ENCODE measurements at places on chromosomes 2 and 18.

DNA sequence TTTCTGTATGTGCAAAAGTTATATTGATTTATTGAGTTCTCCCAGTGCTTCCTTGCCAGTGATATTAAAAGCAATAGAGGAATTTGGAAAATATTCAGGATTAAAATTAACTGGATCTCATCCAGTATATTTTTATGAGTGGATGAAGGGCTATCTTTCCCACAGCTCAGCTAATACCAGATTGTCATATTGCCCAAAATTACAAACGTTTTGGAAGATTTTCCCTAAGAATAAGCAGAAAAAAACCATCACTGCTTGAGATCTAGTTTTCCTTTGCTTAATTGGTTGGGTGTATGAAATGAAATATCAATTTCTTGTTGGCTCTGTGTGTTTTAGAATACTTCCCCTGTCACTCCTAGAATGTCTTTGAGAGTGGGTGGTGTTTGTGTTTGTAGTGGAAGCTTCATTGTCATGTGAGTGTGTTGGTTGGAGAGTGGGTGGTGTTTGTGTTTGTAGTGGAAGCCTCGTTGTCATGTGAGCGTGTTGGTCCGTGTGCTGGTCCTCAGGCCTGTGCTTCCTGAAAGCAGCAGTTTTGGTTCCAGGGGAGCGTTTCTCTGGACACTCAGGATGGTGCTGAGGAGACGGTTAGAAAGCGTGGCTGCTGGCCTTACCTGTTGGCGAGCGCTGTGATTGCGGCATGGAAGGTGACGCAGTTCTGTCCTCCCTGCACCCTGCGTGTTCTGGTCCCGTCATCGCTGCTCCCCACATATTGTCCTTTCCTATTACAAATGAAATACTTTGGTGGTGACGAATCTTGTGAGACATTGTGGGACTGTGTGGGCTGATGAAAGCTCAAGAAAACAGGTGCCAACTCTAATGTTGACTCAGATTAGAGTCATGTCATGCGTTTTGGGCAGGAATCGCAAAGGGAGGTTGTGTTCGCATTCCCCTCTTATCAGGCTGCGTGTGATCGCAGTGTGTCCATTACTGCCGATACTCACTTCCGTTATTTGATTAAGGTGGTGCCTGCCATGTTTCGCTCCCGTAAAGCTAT, 12.4 kb downstream of the ASB1 start:
- DNase-seq, result no peak

GRCh38 chr18:45518311-45519155, 96.7 kb upstream of the SLC14A2 start:
- DNase-seq, result no peak

- no peak for DNase-seq
Observed at GRCh38 chr2:229748950-229749349, 34.6 kb upstream of the DNER start.

- no peak for DNase-seq
Observed at GRCh38 chr2:241061275-241061674, 40.8 kb downstream of the MTERF4 start.

DNA sequence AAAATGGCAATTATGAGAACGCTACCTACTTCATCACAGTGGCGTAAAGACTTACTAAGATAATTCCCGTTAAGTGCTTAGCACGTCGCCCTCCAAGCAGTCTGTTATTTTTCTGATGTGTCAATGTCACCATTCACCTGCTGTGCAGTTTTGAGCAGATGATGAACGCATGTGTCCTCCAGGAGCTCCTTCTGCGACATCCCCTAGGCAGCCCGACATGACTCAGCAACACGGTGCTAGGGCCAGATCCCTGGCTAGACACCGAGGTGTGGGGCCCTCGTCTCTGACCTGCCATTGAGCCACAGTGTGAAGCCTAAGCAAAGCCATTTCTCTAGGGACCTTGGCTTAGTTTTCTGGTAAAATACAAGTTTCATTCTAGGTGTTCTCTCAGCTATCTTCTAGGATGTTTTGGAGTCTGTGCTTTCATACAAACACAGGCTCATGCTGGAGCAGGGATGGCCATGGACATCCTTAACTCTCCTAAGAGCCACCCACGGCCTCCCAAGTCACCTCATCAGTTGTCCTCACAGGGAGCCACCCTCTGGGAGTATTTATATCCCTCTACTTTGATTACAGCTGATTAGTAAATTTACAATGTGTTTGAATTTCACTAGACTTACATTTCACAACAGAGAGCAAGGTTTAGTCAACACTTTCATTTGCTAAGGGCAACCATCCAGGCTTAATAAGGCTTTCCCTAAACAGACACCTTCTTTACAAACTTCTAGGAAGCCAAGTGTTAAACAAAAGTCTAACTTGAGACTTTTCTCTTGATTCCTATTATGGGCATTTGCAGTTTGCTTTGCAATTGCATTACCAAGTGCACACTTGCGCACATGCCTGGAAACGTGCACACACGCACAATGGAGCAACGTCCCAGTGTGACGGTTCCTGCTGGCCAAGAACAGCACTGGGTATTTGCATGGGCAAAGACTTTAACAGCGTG, 376.8 kb upstream of the ID2 start:
- no peak for DNase-seq

DNA sequence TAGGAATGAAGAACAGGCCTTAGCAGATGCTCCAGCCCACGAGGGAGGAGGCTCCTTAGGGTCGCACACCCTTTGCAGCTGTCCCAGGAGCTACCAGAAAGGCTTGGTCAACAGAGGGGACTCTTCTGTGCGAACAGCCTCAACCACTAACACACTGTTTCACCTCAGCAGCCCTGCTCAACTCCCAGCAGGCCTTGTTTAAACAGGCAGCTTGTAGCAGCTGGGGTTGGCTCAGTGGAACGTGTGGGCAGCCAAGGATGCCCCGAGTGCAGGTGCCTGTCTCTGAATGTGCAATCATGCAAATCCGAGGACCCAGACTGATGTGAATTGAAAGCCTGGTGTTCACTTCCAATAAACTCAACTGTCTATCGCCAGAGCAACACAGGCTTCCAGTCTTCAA, 88.7 kb upstream of the CXCR4 start:
- DNase-seq, result peak; percentile 54

- DNase-seq, result no peak
Observed at GRCh38 chr2:206083602-206084438, 2.2 kb downstream of the INO80D start.

DNA sequence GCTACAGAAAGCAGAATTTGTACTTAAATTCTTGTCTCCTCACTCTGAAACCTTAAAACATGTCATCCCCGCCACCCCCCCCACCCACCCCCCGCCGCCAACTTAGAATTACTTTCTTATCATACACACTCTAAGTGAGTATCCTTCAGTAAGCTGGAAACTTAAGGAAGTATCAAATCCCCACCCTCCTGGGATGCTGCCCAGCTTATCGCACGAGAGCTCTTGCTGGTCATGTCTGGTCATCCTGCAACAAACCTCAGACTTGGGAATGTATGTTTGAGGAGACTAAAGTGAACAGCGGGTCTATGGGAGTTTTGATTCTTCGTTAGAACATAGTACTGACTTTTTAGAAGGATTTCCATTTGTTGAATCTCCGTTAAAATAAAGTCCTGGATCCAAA, 203.3 kb downstream of the PTGR3 start:
- no peak for DNase-seq

DNA sequence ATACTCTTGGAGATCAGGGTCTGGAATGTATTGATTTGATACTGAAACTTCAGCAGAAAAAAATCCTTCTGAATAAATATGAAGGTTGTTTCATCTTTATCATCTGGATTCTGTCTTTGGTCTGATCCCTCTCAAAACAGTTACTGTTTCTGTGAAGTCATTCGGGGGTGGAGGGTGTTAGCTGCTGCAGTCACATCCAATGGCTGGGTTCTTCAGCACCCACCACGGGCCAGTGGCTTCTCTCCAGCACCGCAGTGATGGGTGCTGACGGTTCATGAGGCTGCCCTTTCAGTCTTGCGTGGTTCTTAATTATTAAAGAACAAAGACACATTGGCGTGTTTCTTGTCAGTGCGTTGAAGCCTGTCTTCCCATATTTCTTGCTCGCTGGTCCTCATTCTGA, 148.0 kb downstream of the LDLRAD4 start:
- no peak for DNase-seq

GRCh38 chr2:48435909-48436308, 94.0 kb upstream of the STON1 start:
- DNase-seq, result no peak

DNA sequence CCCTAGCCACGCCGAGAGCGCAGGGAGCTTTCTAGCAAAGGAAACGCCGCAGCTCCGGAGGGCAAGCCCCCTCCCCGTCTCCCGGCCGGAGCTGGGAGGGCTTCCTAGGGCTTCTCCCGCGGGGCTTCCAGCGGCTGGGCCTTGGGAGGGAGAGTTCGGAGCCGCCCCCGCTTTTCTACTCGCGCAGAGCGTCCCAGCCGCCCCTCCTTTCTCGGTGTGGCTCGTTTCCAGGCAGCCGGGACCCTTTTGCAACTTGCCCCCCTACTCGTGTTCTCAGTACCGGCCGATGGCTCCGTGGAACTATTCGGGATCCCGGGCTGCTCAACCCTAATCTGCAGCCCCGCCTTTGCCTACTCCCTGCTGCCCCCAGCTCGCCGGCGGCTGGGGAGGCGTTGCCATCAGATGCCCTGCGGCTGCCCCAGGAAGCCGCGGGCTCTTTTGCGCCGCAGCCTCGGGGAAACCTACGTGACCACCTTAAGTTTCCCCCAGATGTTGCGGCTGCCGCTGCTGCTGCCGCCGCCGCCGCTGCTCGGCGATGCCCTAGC, 1.5 kb upstream of the NR4A2 start:
- peak; percentile 68 for DNase-seq

DNA sequence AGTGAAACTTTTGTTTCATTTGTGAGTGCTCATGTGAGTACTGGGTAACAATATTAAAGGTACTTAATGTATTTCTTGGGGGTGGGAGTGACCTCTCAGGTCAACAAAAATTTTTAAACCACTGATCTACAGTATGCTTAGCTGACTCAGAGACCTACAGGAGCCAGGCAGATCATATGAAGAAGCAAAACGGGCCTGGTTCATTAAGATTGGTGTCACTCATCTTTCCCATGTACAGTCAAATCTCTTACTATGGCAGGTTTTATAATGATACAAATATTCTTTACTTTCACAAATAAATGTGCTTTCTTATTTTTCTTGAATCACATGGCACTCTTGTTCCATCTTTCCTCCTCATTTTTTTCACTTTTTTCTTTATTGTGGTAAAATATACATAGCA, 7.7 kb upstream of the TMSB10 start:
- DNase-seq, result no peak

DNA sequence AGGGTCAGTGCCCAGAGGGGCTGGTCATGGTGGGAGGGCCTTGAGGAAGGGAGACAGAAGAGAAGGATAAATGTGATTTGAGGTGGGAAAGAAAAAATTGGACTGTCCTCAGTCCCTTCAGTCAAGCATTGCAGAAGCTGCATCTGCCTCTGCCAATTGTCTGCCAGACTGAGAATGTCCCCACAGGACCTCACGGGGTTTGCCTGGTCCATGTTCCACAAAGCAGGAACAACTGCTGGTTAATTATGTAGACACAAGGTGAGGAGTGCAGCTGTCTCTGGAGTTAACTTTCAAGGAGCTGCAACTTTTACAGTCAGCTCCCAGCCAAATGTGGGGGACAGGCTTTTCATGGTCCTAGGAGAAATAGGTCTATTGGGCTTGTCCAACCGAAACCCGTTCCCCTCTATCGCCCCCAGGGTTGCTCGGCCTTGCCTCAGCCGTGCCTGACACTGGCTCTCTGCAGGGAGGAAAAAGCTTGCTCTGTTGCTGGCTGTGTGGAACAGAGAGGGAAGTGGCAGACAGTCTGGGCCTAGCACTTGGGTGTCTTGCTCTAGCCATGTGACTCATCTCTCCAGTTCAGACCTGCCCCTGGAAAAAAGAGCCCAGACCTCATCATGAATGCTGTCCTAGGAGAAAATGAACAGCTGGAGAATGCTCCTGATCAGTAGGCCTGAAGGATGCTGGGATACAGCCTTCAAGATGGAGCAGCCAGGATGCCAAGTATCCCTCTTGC, 31.1 kb upstream of the PAX8 start:
- no peak for DNase-seq

- no peak for DNase-seq
Observed at GRCh38 chr2:11082880-11083279, 72.4 kb upstream of the SLC66A3 start.

All from Jurkat, Clone E6-1 (cell line).